ENCODE measurements at places on chromosomes 1 and 21. TPM values are rescaled to one million over a fixed set of nuclear protein-coding genes. Genes with fewer than 3 reads are reported as not detected.

Gene FOXD2
- total RNA-seq, result 0.18 TPM

Gene CHAF1B
- 2.5 TPM for total RNA-seq

Gene ITLN1
- total RNA-seq, result 0.45 TPM

Gene LYPLA2
- 21.1 TPM for total RNA-seq

Gene SSBP3
- total RNA-seq, result 36.4 TPM

Gene KCNJ9
- total RNA-seq, result 12.0 TPM

Gene THEM5
- total RNA-seq, result not detected

Gene TSTD1
- total RNA-seq, result 21.6 TPM

Gene CDA
- total RNA-seq, result not detected

Gene SYT6
- total RNA-seq, result 13.0 TPM

Gene LCE1C
- not detected for total RNA-seq

Gene DENND2D
- 2.4 TPM for total RNA-seq

Gene PIGR
- 3.5 TPM for total RNA-seq

Gene DISC1
- 25.5 TPM for total RNA-seq

Gene OR1C1
- not detected for total RNA-seq

Gene LRRN2
- 10.8 TPM for total RNA-seq

Gene PBX1
- 107 TPM for total RNA-seq

Gene GJC2
- 0.73 TPM for total RNA-seq

Gene HSD11B1
- not detected for total RNA-seq

Gene KRTAP19-1
- not detected for total RNA-seq

Gene ANKRD45
- total RNA-seq, result 9.5 TPM

Gene SRSF11
- total RNA-seq, result 193 TPM

Gene LEFTY2
- total RNA-seq, result 0.09 TPM

Gene DNAJC6
- 86.7 TPM for total RNA-seq

Gene CNIH3
- total RNA-seq, result 9.9 TPM

Gene GJA5
- total RNA-seq, result 2.1 TPM

Gene SPATA46
- not detected for total RNA-seq

Gene SLC22A15
- total RNA-seq, result 32.8 TPM

Gene IFI6
- total RNA-seq, result 12.8 TPM

Gene RABGAP1L
- 82.9 TPM for total RNA-seq

Gene TRPM2
- total RNA-seq, result 4.0 TPM

Gene PADI1
- total RNA-seq, result 0.18 TPM

Gene MAN1C1
- total RNA-seq, result 14.7 TPM

Gene HSD3B2
- total RNA-seq, result not detected

Gene CFHR2
- total RNA-seq, result not detected

Gene CD5L
- 0.27 TPM for total RNA-seq

Gene CTH
- total RNA-seq, result 4.5 TPM

Gene CRYAA
- total RNA-seq, result not detected

Gene COL11A1
- 35.0 TPM for total RNA-seq

Gene SLC44A5
- total RNA-seq, result 31.6 TPM

Gene BCAS2
- total RNA-seq, result 30.2 TPM

Gene LCE3E
- not detected for total RNA-seq

Gene NOS1AP
- total RNA-seq, result 5.5 TPM

Gene S100A10
- 1.8 TPM for total RNA-seq

Gene LMX1A
- 13.3 TPM for total RNA-seq

Gene NEXN
- total RNA-seq, result 3.2 TPM

Gene VANGL2
- 17.2 TPM for total RNA-seq

Gene FMOD
- total RNA-seq, result 1.6 TPM

Gene OPRD1
- total RNA-seq, result 0.36 TPM

Gene ILDR2
- total RNA-seq, result 72.6 TPM

Gene C1QA
- total RNA-seq, result 5.8 TPM

Data from cerebellum (tissue), 4 donors.